Coronary artery (tissue), 2 donors: ENCODE measurements at places on chromosomes 4 and X.

DNA sequence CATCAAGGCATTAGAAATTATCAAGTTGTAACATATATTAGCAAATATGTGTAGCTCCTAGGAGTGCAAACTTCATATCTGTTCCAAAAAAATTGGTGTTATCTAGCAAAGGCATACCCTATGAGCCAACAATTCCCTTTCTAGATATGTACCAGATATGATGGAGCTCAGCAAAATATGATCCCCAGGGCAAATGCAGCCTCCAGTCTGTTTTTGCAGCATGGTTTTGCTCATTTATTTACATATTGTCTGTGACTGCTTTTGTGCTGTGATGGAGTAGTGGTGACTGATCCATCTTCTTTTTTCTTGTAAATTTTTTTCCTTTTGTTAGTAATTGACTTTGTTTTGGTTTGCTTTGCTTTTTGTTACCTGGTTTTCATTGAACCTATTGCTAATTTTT is 41.0 kb downstream of the CEP135 start:
- no peak for DNase-seq

- DNase-seq = no peak
Observed at GRCh38 chr4:169070071-169070894, 60.2 kb upstream of the CBR4 start.

GRCh38 chr4:117429061-117429460 is 343.7 kb upstream of the TRAM1L1 start:
- no peak for DNase-seq

DNA sequence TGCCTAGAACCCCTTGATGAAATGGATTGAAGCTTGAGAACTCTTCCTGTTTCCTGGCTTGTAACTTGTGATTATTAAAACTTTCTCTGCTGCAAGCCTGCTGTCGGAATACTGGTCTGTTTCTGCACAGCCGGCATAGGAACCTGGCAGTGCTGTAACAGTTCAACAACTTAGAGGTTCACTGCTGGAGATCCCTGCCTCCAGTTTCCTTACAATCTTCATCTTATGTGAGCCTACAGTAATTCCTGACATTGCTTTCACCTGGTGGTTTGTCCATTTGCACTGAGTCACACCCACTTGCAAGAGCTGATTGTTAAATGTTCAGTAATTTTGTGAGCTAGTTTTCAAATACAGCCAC is 1.3 kb upstream of the SEPSECS start:
- no peak for DNase-seq

GRCh38 chr4:153763404-153763803 is 3.6 kb upstream of the RNF175 start:
- DNase-seq = no peak

DNA sequence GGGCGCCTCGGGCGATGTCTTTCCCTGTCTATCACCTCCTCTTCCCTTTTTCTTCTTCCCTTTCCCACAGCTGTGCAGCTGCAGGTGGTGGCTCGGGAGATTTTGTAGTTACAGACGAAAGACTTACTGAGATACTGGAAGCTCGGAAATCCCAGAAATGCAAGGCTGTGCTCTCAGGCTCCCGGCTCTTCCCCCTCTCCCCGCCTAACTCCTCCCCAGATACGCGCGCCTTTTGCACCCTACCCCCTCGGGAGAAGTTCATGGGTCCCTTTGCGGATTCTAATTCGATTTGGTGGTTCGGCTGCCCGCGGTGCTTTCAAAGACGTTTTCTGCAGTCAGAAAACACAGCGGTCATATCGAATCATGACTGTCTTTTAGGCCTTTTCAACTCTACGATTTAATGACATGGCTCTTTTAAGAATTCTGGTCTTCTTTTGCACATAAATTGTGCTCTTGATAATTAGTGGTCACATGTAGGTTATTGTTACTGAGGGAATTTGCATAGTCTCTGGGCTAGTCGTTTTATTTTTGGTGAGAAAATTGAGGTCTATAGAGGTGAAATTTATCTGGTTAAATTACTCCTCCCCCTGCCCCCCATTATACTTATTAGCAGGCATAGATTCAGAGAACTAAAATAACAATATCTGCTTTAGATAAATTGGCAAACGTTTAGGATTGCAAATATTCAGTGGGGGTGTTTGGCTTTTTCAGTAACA is 1.6 kb downstream of the SEPTIN11 start:
- no peak for DNase-seq

DNA sequence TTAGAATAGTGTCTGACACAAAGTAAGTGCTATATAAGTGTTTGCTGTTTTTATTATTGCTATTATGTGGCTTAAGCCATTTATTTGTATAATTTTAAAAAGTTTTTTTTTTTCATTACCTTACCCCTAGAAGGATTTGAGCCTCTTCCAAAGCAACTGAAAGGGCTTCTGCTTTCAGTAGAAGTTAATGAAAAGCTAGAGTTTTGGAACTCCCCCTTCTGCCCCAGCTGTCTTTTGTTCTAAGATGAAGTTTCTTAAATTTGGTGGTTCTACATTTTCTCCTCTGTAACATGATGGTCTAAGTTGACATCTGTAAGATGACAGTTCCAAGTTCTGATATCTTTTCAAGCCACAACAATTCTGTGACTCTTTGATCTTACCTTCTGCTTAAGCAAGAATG is 30.3 kb downstream of the FHIP1A start:
- DNase-seq = no peak

- no peak for DNase-seq
Observed at GRCh38 chr4:189835505-189835904, 105.2 kb upstream of the FRG1 start.

GRCh38 chrX:34325460-34325859 is 193.3 kb upstream of the FAM47A start:
- DNase-seq = no peak

- DNase-seq = no peak
Observed at GRCh38 chr4:174408841-174409552, 113.3 kb downstream of the HPGD start.

DNA sequence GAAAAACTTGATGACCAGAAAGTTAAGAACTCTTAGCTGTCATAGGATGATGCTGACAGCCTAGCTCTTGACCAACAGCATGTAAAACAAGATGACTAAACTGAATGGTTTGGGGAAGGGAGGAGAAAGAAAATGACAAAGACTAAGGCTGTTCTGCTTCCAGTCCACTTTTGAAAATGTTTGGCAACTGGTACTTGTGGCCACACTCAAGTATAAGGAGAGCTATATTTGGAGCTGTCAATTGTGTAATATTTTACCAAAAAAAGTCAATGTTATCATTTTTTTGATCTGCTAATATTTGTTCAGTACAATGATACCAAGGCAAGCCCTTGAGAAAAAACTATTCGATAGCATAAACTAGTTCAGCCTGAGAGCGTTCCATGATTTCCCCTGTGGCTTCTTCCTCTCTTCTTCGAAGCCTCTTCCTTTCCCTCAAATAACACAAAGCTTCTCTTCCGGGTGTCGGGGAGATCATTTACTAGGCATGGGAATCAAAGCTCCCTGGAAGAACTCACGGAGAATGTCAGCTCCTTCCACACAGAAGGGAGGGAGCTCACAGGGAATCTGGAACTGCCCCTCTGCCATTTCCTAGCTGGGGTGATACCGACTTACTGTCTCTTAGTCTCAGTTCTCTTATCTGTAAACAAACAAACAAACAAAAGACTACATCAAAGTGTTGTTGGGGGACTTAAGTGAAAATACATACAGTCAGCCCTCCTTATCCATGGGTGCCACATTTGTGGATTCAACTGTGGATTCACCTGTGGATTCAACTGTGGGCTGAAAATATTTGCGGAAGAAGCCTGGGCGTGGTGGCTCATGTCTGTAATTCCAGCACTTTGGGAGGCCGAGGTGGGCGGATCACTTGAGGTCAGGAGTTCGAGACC is 82.6 kb downstream of the SCD5 start:
- DNase-seq = no peak

DNA sequence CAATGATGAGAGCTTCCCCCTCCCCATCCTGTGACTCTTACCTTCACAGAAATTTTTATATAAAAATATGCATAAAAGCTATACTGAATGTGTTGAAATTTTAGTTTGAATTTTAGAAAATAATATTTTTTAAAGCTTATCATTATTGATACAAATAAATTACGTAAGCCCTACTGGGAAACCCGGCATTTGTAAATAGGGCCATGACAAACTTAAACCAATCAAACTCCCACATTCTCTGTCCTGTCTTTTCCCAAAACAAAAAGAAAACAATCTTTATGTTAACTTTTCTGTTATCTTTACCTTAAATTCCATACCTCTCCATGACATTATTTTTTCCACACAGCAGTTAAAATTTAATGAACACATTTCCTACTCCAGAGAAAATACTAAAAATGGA is 2.6 kb downstream of the CNOT6L start:
- DNase-seq = no peak

GRCh38 chr4:142475663-142476062 is 370.4 kb downstream of the INPP4B start:
- no peak for DNase-seq

- DNase-seq = no peak
Observed at GRCh38 chrX:103330681-103331288, 746 bp downstream of the TCEAL7 start.

GRCh38 chr4:125322366-125322730 is 7.6 kb downstream of the FAT4 start:
- DNase-seq = no peak

DNA sequence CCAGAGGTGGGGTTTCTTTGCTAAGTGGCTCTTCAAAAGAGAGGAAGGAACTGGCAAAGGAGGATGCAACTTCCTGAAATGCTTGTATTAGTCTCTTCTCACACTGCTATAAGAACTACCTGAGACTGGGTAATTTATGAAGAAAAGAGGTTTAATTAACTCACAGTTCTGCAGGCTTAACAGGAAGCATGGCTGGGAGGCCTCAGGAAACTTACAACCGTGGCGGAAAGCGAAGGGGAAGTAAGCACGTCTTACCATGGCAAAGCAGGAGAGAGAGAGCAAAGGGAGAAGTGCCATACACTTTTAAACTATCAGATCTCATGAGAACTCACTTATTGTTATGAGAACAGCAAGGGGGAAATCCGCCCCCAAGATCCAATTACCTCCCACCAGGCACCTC is 505.7 kb downstream of the ZNF674 start:
- DNase-seq = no peak

- DNase-seq = no peak
Observed at GRCh38 chr4:133149932-133150471, 908 bp downstream of the PCDH10 start.

GRCh38 chr4:126451237-126451873 is 1136.6 kb downstream of the FAT4 start:
- DNase-seq = no peak

- no peak for DNase-seq
Observed at GRCh38 chr4:173827707-173828106, 297.7 kb upstream of the HAND2 start.

GRCh38 chr4:6694177-6694901 is 661 bp downstream of the S100P start:
- DNase-seq = no peak

DNA sequence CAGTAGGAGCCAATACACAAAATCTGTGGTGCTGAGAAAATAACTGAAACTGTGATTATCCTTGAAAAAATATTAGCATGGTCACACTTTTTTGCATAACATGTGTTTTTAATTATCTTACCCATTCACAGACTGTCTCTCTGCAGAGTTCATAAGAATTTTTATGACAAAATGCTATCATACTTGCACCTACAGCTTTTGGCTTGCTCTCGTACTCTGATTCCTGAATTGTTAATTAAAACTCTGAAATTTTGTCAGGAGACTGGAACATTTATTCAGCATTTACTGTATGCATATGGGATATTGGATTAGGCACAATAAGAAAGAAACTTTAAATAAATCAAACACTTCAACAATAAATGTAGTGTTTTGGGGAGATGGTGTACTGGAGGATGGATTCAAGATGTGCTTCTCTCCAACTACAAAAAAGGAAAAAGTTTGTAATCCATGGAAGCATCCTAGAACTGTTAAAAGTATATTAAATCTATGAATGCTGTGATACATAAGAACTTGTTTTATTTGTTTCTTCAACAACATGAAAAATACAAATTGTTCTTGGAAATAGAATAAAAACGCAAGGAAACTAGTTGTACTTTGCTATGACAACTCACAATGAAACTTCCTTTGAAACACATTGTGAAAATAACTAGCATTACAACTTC is 260.5 kb downstream of the SPATA18 start:
- no peak for DNase-seq

DNA sequence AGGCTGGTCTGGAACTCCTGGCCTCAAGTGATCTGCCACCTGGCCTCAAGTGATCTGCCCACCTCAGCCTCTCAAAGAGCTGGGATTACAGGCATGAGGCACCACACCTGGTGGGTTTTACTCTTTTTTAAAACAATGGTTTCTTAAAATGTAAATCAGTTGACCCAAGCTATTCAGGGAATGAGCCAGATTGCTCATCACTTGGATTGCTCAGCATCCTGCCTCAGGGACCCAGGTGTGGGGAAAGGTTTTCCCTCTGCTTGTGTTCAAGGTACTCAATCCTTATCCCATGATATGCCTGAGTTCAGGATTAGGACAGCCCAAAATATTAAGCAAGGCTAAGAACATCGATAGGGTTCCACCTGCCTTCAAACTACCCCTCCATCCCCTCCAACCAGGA is 67.4 kb downstream of the CHRNA9 start:
- DNase-seq = no peak

DNA sequence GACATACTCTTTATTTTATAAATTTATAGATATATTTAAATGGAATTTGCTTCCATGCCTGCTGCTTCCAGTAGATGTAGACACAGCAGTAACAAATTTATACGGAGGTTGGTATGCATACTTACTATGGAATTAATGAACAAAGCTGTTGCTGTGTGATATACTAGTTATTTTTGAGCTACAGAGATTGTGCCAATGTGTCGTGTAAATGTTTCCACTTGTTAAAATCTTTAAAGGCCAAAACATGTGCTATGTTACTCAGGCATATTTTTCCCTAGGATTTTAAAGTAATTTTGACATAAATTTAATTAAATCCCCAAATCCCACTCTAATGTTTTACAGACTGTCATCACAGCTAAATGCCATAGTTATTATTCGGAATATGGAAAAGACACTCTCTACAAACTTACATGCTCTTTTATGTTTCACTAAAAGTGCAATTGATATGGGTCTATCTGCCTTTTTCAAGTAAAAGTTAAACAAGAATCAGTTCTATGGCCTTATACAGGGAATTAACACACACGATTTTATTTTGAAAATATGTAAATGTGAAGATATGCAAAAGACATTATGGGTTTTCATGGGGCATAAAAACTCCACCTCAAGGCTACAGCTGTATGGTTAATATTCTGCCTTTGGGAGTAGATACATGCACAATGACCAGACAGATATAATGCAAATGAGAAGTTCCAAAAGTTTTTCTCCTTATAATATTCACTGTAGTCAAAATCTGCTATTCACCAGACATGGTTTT is 256.8 kb downstream of the FSTL5 start:
- DNase-seq = no peak

DNA sequence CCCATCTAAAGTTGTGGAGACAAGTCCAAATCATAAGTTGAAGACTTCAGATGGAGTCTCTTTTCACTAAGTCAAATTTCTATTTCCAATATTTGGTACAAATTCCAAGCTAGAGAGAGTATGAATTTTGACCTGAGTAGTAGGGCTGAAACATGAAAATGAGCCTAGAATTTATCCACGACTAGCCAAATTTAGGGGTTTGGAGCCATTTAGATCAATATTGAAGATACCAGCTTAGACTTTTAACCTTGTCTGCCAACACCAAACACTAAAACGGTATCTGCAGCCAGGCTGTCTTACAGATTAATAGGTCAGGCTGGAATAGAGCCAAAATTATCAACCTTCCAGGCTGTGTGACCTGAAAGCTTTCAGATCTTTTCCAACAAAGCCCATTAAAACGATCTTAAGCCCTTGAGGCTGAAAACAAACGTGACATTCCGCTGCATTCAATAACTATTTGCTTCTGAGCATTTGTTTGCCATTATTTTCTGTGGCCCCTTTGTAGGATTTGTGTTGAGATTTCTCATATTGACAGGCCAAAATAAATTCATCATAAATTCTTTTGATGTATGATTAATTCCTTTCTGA is 268.7 kb upstream of the DKK2 start:
- no peak for DNase-seq
